ENCODE measurements at places on chromosomes 4 and X.

GRCh38 chr4:158193171-158193749 is 17.0 kb upstream of the TMEM144 start:
- DNase-seq, result no peak

DNA sequence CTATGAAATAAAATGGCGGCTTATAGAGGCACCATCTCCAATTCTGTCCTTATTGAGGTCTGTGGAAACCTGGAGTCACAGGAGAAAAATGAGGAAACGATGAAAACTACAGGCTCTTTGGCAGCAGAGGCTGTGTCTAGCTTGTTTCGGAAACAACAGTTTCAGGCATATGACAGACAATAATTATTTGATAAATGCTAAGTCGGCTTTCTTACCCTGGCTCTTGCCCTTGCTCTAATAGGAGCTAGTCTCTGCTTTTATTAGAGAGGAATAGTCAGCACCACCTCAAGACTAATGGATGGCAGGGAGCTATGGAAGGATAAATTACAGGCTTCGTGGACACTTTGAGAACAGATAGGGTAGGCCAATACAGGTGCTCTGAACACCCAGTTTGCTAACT is 24.3 kb downstream of the HADH start:
- DNase-seq, result no peak

- DNase-seq, result no peak
Observed at GRCh38 chrX:22803353-22803752, 196.4 kb upstream of the DDX53 start.

- DNase-seq, result no peak
Observed at GRCh38 chr4:146359771-146360170, 145.4 kb downstream of the REELD1 start.

DNA sequence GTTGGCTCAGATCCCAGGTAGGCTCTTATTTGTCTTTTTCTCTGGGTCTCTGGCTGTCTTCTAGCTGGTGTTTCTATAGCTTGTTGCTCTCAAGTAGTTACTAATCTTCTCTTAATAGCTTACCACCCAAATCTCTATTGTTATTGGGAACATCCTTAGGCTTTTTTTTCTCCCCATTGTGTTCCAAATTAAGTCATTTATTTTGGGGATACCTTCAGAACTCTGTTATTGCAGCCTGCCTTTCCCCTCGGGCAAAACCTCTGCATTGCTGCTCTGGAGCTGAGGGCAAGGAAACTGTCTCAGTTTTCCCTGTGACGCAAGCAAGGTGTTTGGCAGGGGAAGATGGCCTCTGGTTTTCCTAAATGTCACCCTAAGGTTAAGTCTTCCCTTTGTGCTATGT is 338.1 kb upstream of the ZCCHC13 start:
- no peak for DNase-seq

GRCh38 chr4:54384563-54384962 is 155.5 kb downstream of the PDGFRA start:
- peak; percentile 39 for DNase-seq

- no peak for DNase-seq
Observed at GRCh38 chrX:48492293-48492910, 16.4 kb upstream of the PORCN start.

- no peak for DNase-seq
Observed at GRCh38 chrX:15151267-15152186, 118.4 kb downstream of the ASB9 start.

DNA sequence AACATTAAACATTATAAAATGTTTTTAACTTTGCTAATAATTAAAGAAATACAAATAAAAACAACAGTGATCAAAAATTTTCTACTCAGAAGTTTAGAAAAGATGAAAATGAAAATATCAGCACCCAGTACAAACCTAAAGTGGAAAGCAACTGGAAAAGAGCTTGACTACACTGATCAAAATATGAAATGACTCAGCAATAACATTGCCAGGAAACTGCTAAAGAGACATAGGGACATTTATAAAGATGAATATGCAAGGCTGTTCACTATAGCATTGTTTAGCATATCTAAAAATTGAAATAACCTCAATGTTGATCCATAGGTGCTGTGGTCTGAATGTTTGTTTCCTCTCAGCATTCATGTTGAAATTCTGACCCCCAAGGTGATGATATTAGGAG is 88.5 kb upstream of the NOCT start:
- DNase-seq, result no peak

DNA sequence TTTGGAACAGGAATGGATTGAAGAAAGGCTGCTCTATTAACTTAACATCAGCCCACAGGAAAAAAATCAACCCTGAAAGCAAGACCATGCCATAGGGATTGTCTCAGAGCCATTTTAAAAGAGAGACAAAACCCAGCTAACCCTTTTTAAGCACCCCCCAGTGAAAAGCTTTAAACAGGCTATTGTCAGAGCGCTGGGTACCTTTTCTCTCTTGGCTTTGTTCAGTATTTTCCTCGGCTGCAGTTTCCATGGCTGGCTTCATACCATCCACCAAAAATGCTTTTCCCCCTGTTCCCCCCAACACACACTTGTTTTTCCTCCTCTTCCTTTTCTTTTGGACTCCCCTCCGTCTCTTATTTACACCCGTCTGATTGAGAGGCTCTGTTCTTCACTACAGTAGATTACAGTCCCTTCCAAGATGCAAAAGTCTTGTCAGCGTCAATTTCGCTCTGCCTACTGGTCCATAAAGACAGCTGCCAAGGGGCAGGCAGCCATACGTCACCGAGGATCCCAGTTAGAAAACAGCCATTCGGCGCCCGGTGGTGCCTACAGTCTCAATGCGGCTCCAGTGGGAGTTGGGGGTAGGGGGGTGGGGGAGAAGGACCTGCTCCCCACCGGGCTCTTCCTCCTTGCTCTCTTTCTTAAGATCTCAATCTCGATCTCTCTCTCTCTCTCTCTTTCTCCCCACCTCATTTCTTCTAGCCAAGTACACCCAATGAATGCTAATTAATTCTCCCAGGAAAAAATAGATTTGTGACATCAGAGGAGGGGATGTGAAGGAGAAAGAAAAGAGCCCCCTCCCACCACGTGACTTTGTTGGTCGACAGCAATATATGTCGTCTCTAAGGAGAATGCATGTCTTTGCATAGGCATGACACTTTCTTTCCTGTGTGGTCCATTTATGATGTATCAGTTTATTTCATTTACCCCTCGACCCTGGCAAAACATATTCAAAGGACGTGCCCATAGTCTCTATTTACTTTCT is at the start of gene GPM6B:
Gene GPM6B, minus strand, starts transcription at position 451 of the 985 bp plus-strand sequence. Its CDS starts 189 bp downstream, at position 262.
- DNase-seq, result no peak

DNA sequence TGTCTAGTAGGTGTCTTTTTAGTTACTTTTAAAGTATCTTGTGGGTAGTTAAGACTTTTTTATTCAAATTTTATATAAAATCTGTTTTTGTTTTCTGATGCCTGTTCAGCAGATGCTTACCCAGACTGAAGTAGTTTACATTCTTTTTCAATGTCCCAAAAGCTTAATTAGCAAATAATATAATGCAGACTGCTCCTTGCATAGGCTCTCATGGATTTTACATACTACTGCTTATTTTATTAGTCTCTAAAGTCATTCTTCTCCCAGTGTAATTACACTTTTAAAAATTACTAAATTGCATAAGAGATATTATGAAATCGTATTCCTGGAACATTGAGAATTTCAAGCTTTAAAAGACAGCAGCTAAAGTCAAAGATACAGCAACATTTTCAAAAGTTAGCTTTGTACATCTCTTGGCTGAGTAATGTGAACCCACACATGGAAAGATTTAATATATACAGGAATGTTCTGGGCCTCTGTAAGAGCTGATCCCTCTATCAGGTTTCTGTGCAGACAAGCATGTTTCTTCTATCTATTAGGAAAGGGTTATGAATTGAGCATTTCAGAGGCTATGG is 148.4 kb upstream of the SPRY1 start:
- no peak for DNase-seq

- no peak for DNase-seq
Observed at GRCh38 chr4:89303177-89303576, 4.4 kb downstream of the GPRIN3 start.

All from femur (tissue), 1 donor.